ENCODE measurements at places on chromosomes 6 and 20.

DNA sequence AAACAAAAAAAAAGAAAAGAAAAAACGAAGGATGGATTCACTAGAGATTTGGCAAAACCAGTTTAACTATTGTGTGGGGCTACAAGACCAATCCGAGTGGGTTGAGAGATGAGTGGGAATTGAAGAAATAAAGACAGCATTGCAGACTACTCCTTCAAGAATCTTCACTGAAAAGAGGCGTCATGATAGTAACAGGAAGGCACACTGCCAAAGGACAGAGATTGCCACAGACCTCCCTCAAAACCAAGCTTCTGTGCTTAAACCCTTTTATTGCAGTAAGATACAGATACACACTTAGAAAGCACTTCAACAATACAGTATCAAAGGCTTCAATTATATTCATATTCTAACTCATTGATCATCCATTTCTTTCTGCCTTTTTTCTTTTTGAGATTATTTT, 103.9 kb downstream of the IPCEF1 start:
- DNase-seq = no peak

DNA sequence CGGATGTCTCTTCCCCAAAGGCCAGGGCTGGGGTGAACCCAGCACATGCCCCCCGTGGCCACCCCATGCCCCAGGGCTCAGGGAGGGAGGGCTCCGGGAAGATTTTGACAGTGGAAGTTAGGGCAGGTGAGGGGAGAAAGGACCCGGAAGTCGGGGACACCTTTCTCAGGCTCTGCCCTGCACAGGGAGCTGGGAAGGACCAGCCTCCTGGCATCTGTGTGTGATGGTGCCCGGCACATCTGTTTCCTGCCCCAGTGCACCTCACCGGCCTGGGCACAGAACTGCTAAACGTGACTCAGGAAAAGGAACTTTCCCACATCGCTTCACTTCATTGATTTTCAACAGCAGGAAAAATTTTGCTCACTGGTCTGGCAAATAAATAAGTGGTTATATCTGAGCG, 141.1 kb upstream of the AFDN start:
- DNase-seq = no peak

DNA sequence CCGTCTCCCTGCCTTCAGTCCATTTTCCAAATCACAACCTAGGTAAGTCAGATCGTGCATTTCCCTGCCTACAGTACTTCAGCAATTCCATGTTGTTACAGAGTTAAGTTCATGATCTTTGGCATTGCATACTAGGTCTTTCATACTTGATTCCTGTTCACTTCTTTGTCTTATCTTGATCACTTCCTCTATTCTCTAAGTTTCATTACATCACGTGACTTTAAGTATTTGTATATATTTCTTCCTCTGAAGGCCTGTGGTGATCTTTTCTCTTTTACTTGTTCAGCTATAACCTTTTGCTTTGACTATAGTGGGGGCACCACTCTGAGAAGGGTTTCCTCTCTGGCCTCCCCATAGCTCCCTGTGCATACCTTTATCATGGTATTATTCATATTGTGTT, 100.2 kb downstream of the TRMT11 start:
- no peak for DNase-seq

GRCh38 chr6:128499079-128499731, 21.2 kb downstream of the PTPRK start:
- DNase-seq = no peak

DNA sequence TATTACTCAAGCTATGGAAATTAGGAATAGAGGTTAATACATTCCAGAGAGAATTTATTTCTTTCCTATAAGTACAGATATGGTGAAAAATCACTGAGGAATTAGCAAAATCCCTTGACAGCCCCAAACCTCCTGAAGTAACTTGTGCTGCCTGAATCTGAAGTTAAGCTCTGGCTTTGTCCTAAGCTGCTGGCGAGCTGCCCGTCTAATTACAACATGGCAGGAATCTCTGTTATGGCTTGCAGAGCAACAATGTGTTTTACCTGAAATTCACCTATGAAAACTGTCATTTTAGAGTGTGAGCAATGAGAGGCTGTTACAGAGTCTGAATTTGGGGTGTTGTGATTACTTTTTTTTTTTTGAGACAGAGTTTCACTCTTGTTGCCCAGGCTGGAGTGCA, 22.5 kb upstream of the IYD start:
- DNase-seq = no peak

- DNase-seq = no peak
These were observed 972.7 kb downstream of the KIF16B start for GRCh38 chr20:15600565-15600964.

GRCh38 chr6:112620812-112621569, 273.9 kb downstream of the RFPL4B start:
- DNase-seq = no peak

GRCh38 chr6:125804264-125804663, 13.5 kb downstream of the NCOA7 start:
- DNase-seq = no peak

GRCh38 chr6:12291071-12291838, 1.1 kb downstream of the EDN1 start:
- DNase-seq = peak; percentile 19
